ENCODE measurements at places on chromosomes 12 and 14.

GRCh38 chr12:24979976-24980730 lies 31.3 kb upstream of the BCAT1 start:
- DNase-seq: no peak

- DNase-seq: no peak
Measured at GRCh38 chr14:69956970-69957369, 77.8 kb downstream of the SMOC1 start.

GRCh38 chr12:103647267-103647666 lies 60.2 kb downstream of the STAB2 start:
- no peak for DNase-seq

- DNase-seq: no peak
Measured at GRCh38 chr12:21852251-21852650, 77.7 kb upstream of the KCNJ8 start.
